ENCODE measurements at places on chromosomes 5 and 9.
A peak's percentile ranks its signal among the peaks of the same experiment; 100 is the strongest.

- no peak for DNase-seq
Measured at GRCh38 chr5:39558541-39558940, 133.8 kb upstream of the DAB2 start.

DNA sequence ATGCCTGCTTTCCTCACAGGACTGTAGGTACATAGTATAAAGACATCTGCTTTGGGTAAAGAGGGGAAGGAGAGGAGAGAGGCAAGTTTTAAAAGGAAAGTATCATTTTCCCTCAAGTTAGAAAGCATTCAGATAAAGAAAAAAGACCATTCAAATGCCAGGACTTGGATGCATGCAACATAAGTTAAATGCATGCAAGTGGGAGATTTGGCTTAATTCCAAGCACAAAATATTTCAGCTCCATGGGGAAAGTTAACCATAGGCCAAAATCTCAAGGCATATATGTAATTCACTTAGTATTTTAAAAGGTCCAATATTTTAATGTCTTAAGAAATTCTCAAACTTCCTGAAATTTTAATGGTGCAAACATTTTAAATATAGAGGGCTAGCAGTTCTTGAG is 36.4 kb downstream of the POU5F2 start:
- no peak for DNase-seq

- no peak for DNase-seq
Measured at GRCh38 chr5:177195307-177195952, 61.9 kb downstream of the NSD1 start.

GRCh38 chr5:12652201-12652600 is 748.0 kb upstream of the CTNND2 start:
- DNase-seq, result no peak

GRCh38 chr9:108569624-108570023 is 286.2 kb downstream of the ACTL7B start:
- peak; percentile 72 for DNase-seq

GRCh38 chr5:159212657-159213462 is 3.5 kb upstream of the RNF145 start:
- no peak for DNase-seq

GRCh38 chr5:135973323-135974020 is 18.7 kb upstream of the LECT2 start:
- peak; percentile 98 for DNase-seq

- no peak for DNase-seq
Measured at GRCh38 chr5:176533894-176534611, 3.1 kb downstream of the RNF44 start.

GRCh38 chr9:96383165-96383942 is at the start of gene SLC35D2:
TSS of gene SLC35D2 (minus strand) at chr9:96383711. CDS start at chr9:96383634, 77 bp downstream.
- DNase-seq, result peak; percentile 53

DNA sequence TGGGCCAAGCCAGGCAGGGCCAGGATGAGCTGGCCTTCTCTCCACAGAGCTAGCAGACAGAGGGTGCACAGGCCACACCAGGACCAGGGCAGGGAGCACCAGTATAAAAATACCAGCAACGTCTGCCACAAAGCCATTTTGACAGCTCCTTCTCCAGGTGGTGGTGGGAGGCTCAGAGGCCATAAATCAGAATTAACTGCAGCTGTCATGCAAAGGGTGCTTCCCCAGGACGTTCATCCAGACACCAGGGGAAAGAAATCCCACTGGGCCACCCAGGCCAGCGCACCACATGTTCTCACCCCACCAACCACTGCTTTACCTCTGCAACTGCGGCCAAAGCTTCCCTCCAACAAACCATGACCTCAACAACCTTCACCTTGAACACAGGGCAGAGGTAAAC is 403.7 kb upstream of the TRPC7 start:
- no peak for DNase-seq

DNA sequence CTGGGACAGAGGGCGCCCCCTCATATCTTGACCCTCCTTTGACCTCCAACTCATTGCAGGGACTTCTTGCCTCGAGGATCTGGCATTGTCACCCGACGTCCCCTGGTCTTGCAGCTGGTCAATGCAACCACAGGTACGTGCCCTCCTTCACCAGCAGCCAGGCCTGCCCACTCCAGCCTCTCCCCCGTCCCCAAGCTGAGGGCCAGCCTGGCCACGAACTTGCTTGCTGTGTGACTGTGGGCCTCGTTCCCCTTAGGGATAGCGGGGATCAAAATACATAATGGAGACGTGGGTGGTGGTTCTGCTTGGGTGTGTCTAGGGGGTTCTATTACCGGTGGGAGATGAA is 15.0 kb downstream of the DNM1 start:
- no peak for DNase-seq

GRCh38 chr5:151092762-151093161 is 11.9 kb upstream of the TNIP1 start:
- DNase-seq, result peak; percentile 92

GRCh38 chr9:13122756-13123369 is 156.6 kb downstream of the MPDZ start:
- no peak for DNase-seq

- DNase-seq, result no peak
Measured at GRCh38 chr5:37448941-37449340, 69.8 kb downstream of the WDR70 start.

DNA sequence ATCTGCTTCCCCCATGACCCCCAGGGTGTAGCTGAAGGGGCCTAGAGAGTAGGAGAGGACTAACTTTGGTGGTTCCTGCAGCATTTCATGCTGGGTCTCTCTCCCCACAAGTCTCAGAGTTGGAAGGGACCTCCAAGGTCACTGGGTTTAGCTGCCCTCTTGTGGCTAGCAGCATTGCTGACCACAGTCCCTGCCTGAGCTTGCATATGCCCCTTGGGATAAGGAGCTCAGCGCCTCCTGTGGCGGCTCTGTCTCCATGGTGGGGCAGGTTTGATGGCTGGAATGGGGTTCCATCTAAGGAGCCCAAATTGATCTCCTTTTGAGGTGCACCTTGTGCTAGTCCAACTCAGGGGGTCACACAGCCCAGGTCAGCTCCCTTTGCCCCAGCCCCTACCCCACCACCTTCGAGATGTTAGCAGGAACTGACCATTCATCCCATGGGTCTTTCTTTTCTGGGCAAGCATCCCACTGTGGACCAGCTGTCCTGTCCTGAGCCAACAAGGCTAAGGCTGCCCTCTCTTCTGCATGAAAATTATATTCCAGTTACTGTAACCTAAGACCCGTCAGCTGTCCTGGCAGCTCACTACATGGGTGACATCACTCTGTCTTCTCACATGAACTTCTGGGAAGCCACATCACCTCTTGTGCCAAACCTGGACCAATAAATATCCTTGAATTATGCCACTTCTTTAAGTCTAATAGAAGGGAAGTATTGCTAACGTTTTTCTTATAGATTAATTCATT is 196.2 kb downstream of the HSPA4 start:
- peak; percentile 3 for DNase-seq

DNA sequence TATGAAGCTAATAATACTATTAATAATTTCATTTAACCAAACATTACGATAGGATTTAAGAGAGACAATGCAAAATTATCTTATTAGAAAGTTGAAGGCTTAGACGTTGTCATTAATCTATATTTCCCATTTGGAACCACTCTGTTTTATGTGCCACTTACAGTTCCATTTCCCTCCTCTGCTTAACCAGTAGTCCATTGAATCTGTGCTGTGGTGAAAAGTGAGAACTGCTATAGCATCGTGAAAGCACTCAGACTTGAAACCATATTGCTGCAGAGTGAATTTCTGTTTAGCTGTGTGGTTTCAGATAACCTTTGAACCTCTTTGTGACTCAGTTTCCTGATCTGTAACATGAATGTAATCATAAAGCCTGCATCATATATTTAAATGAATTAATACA is 2304.5 kb downstream of the MAT2B start:
- no peak for DNase-seq

- no peak for DNase-seq
Measured at GRCh38 chr5:1281038-1281882, 13.6 kb downstream of the TERT start.
